ENCODE measurements at places on chromosomes 7 and 10. TPM values are rescaled to one million over a fixed set of nuclear protein-coding genes. Genes with fewer than 3 reads are reported as not detected.

The CREB5 gene
- 2.3 TPM for total RNA-seq

The GNAT3 gene
- not detected for total RNA-seq

The VOPP1 gene
- 77.0 TPM for total RNA-seq

The TAS2R3 gene
- total RNA-seq = not detected

The EXOC6 gene
- 3.4 TPM for total RNA-seq

The C10orf105 gene
- total RNA-seq = not detected

The ABCF2 gene
- total RNA-seq = 69.5 TPM

The PLXNA4 gene
- under 0.01 TPM for total RNA-seq

The ZFYVE27 gene
- total RNA-seq = 8.7 TPM

The STEAP2 gene
- 2.6 TPM for total RNA-seq

The LIPF gene
- total RNA-seq = not detected

The FAM25G gene
- total RNA-seq = not detected

The PLPP4 gene
- 0.89 TPM for total RNA-seq

The CALML3 gene
- total RNA-seq = not detected

The CFAP43 gene
- under 0.01 TPM for total RNA-seq

The CHST15 gene
- 12.7 TPM for total RNA-seq

The ARMH3 gene
- total RNA-seq = 10.7 TPM

The VAX1 gene
- not detected for total RNA-seq

The HMX2 gene
- total RNA-seq = not detected

The INPP5F gene
- 15.0 TPM for total RNA-seq

The ACHE gene
- not detected for total RNA-seq

The DGKB gene
- total RNA-seq = 0.89 TPM

The STRIP2 gene
- total RNA-seq = 6.1 TPM

The DGKI gene
- total RNA-seq = 0.89 TPM

The LFNG gene
- 3.5 TPM for total RNA-seq

The ANKRD30A gene
- total RNA-seq = not detected

The ADAM12 gene
- 16.7 TPM for total RNA-seq

The OPALIN gene
- not detected for total RNA-seq

The SLC26A3 gene
- not detected for total RNA-seq

The LRRD1 gene
- not detected for total RNA-seq

The CCDC186 gene
- 10.1 TPM for total RNA-seq

The PRPS1L1 gene
- not detected for total RNA-seq

The DEPP1 gene
- 14.4 TPM for total RNA-seq

The NPC1L1 gene
- not detected for total RNA-seq

The PTTG1IP2 gene
- not detected for total RNA-seq

The SPDYE5 gene
- total RNA-seq = not detected

The UPK3BL2 gene
- not detected for total RNA-seq

The KCP gene
- total RNA-seq = not detected

The PHKG1 gene
- not detected for total RNA-seq

The XRCC2 gene
- 2.8 TPM for total RNA-seq

The EN2 gene
- total RNA-seq = not detected

The ATOH7 gene
- not detected for total RNA-seq

The PKD2L1 gene
- not detected for total RNA-seq

The PPRC1 gene
- 15.2 TPM for total RNA-seq

The UROS gene
- total RNA-seq = 61.3 TPM

The ASB10 gene
- not detected for total RNA-seq

Measured in myometrial cell (primary cell).